Upper lobe of left lung (tissue), 6 donors: ENCODE measurements at places on chromosomes 12 and 14. TPM values are rescaled to one million over a fixed set of nuclear protein-coding genes. Genes with fewer than 3 reads are reported as not detected.
A peak's percentile ranks its signal among the peaks of the same experiment; 100 is the strongest.

SIX6 gene
- total RNA-seq = not detected

- no peak for DNase-seq
Measured at GRCh38 chr12:14840616-14841015, 2.7 kb downstream of the ART4 start.

DNA sequence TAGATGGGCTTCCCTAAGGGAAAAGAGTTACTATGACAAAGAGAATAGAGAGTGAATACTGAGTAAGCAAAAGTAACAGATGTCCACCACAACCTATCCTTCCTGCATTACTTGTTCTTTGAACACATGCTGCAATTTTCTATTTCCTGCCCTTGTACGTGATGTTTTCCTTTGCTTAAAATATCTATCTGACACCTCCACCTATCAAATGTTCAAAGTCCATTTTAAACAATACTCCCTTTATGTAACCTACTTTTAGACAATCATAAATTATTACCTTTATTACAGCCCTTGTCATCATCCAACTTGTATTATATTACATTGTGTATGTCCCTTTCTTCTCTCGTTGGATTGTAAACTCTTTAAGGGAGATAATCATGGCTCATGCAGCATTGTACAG, 147.2 kb upstream of the DYRK2 start:
- DNase-seq = no peak

DNA sequence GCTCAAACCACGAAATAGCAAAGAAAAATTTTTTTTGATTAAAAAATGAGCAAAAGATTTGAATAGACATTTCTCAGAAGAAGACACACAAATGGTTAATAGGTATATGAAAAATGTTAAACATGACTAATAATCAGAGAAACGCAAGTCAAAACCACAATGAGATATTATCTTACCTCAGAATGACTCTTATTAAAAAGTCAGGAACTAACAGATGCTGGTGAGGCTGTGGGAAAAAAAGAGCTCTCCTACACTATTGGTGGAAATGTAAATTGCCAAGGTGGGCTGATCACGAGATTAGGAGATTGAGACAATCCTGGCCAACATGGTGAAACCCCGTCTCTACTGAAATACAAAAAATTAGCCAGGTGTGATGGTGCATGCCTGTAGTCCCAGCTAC, 315.5 kb upstream of the FLRT2 start:
- no peak for DNase-seq

GRCh38 chr14:104696671-104697316, 7.4 kb downstream of the INF2 start:
- DNase-seq = no peak

MAGOHB gene
- 11.0 TPM for total RNA-seq

DNA sequence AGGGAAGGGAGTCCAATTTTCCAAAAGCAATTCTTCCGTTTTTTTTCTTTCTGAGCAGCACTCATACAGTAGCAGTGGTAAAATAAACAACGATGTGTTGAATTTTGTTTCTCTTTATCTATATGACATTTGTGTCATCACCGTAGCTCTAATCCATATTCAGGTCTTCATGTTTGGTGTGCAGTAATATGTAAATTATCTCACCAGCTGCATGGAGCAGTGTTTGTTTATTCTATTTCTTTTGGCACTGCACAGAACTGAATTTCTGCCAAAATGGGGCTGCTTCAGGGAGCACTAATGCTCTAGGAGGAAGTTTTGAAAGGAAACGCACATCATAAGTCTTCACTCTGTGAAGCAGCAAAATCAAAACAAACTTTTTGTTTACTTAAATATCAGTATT, 130.0 kb upstream of the NPAS3 start:
- no peak for DNase-seq

- no peak for DNase-seq
Measured at GRCh38 chr12:1474041-1474573, 120.3 kb downstream of the FBXL14 start.

DNA sequence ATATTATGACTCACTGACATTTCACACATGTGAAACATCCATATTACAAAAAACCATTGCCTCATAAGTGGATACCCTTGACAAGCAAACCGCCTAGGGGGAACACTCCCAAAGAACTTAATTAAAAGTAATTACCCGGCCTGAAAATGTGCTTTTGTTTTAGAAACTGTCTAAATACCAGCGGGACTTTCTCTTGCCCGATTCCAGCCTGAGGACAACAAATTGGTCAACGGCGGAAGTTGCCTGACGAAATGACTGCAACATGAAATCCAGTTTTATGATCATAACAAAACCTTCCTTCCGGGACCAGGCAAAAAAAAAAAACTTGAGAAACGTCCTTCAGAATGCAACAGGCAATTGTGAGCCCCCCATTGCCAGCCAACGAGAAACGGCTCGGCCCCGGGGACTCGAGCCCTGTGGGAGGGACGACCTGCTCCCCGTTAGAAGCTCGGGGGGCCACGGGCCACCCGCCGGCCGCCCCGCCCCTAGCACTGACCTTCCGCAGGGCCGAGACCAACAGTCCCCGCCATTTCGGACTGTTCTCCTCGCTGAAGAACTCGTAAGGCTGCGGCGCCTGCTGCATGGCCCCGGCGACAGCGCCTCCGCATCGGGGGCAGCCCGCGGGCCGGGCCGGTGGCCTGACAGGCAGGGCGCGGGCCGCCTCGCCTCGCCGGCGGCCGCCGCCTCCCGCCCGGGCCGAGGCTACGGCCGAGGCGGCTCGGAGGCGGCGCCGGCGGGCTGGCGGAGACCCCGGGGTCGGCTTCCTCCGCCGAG, 490 bp downstream of the SOS2 start:
- DNase-seq = peak; percentile 65

DNA sequence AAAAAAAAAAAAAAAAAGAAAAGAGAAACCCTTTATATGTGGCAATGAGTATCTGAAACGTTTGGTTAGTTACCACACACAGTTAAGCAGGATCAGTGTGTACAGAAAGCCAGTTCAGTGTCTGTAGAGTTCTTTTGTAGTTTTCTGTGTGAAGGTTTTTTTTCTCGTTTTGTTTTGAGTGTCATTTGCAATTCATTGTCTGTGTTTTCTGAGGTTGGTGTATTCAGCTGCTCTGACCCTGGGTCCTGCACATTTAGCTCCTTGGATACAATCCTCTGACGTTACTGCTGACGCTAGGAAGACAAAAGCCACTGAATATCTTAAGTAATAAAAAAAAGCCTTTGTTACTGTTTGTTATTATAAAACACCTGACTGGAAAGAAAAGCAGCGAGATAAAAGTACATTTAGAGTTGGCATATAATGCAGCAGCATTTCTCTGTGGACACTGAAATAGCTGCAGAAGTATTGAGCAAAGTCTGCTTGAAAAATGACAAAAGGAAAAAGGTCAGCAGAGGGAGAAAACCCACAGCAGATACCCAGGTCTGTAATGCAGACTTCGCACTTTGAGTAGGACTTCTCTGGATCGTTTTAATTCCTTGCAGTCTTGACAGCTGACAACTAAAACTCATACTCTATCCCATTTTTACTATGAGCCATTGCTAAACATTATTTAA, 89.0 kb downstream of the POLR3B start:
- no peak for DNase-seq

- DNase-seq = no peak
Measured at GRCh38 chr12:65740873-65741600, 83.2 kb upstream of the HMGA2 start.

DNA sequence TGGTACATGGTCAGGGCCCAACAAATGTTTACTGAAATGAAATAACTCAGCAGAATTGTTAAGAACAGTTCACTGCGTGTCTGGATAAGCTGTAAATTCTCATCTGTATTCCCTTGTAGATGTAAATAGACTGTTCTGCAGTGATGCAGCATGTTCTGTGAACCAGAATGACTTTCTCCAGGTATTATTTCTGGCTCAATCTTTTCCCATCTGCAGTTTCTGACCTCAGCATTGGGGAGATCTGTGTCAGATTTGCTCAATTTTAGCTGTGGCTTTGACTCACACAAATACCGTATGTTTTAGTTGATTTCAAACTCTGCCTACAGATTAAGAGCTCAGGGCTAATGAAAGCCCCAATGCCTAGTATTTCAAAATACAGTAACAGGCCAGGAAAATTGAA, 49.2 kb upstream of the DICER1 start:
- DNase-seq = no peak

ABCC9 gene
- 23.4 TPM for total RNA-seq

- DNase-seq = peak; percentile 57
Measured at GRCh38 chr12:124352839-124353238, 57.9 kb downstream of the RFLNA start.

- DNase-seq = no peak
Measured at GRCh38 chr14:93936245-93936644, 9.1 kb downstream of the FAM181A start.

DNA sequence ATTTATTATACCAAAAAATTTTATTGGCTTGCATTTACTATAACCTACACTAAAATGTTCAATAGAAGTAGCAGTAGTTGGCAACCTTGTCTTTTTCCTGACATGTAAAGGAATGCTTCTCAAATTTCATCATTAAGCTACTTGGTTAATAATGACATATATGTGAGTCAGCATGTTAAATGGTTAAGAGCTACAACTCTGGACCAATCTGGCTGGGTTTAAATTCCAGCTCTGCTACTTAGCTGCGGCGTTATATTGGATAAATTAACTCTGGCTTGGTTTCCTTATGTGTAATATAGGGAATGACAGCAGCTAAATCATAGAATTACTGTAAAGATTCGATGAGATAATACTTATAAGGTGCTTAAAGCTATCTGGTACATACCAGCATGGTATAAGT, 53.7 kb upstream of the OTOGL start:
- DNase-seq = no peak

TDRD9 gene
- total RNA-seq = 3.1 TPM

LRFN5 gene
- 0.59 TPM for total RNA-seq

SLC22A17 gene
- 11.1 TPM for total RNA-seq

GRCh38 chr12:67572492-67572891, 76.1 kb upstream of the DYRK2 start:
- DNase-seq = no peak

COPS7A gene
- total RNA-seq = 63.4 TPM

- no peak for DNase-seq
Measured at GRCh38 chr12:116920939-116921338, 10.2 kb downstream of the FBXW8 start.

SAMD4A gene
- 26.0 TPM for total RNA-seq

- no peak for DNase-seq
Measured at GRCh38 chr12:39805651-39806050, 186.0 kb upstream of the ABCD2 start.

DNA sequence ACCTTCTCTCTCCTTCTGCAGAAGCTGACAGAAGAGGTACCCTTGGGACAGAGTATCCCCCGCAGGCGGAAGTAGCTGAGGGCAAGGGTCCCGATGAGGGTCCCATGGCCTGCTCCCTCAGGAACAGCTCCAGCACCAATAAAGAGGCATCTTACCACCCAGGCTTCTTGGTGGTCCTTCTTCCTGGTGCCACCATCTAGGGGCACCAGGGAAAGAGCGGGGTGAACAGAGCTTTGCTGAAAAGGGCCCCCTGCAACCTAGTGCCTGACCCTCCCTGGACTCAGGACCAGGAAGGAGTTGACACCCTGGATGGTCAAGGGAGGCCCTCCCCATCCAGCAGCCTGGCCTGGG, 591 bp upstream of the IRF9 start:
- no peak for DNase-seq

GRCh38 chr14:58677517-58677916, 39.8 kb downstream of the DACT1 start:
- no peak for DNase-seq

RPL10L gene
- not detected for total RNA-seq

GRCh38 chr14:95667249-95667693, 19.0 kb upstream of the TCL1B start:
- DNase-seq = no peak

SLC25A47 gene
- not detected for total RNA-seq

DNA sequence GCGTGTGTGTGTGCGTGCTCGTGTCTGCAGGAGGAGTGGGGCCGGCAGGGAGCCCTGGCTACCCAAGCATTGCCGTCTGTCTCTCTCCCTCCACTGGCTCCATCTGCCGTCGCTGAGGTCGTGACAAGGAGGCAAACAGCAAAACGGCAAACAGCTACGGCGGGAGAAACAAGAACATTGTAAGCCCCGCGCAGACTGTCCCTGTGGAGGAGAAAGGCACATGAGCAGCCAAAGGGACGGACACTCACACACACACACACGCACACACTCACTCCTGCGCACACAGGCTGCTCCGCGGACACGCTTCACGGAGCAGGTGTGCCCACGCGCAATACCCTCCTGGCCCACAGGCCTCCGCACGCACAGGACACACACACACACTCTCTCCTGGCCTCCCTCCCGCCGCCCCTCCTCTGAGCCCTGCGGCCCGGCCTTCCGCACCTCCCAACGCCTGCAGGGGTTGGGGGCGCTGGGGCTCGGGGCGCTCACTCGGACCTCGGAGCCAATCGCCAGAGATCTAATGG, 905 bp downstream of the CISTR start:
- DNase-seq = no peak

ZNF219 gene
- total RNA-seq = 93.2 TPM

- DNase-seq = no peak
Measured at GRCh38 chr14:34053666-34054065, 102.8 kb upstream of the EGLN3 start.

DNA sequence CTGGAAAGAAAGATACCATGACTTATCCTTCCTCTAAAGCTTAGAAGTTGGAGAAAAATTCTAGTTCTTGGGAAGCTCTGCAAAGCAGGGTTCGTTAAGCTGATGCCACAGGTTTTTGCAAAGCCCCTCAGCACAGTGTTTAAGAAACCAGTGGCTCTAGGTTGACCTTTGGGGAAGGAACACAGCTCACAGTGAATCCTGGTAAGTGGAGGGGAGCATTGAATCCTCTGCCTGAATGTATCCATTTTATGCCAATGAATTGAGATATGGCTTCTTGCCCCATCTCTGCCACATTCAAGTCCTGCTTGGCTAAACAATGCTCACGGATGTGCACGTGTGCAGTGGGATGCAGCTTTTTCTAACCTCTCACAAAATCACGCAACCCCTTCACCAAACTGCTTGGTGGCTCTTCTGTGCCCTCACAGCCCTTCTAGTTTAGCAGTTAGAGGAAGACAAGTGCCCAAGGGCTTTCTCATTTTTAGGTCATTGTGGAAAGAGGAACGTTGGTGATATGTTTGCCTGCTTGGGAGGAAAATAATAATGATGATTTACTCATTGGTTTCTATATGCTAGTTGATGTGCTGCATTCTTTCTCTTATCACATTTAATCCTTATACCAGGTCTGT, 111.3 kb downstream of the DAD1 start:
- no peak for DNase-seq

LALBA gene
- total RNA-seq = not detected

DNA sequence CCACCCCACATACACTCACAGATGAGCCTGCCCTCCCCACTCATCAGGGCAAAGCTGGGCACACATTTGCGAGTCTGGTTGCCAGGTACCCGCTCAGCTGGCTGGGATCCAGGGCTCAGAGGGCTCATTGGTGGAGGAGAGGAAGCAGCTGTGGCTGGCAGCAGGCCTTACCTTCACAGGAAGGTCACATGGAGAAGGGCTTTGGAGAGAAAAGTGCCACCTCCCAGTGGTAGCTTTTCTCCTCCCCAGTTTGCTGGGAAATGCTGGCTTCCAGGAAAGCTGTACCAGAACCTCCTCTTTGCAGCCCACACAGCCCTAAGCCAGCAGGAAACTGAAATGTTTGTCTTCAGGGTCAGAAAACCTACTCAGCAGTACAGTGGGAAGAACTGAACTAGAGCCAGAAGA, 55.6 kb downstream of the LGMN start:
- DNase-seq = no peak

- DNase-seq = no peak
Measured at GRCh38 chr12:13215056-13215455, 18.5 kb downstream of the EMP1 start.

ALX1 gene
- total RNA-seq = not detected

GRCh38 chr14:99230208-99231151, 41.5 kb downstream of the BCL11B start:
- peak; percentile 31 for DNase-seq
